Fibroblast of villous mesenchyme (primary cell): ENCODE measurements at places on chromosomes 2 and 18. TPM values are rescaled to one million over a fixed set of nuclear protein-coding genes. Genes with fewer than 3 reads are reported as not detected.

DNA sequence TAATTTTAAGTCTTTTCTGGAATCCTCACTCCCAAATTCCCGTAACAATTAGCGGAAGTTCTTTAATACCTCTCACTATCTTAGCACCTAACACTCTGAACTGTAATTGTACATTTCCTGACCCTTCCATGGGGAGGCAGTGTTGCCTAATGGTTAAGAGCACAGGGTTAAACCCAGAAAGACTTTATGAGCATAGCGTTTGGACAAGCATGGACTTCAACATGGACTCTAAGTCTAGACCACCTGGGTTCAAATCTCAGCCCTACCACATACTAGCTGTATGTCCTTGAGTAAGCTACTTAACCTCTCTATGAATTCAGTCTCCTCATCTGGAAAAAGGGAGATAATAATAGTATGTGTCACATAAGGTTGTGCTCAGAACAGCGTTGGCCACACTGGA lies 13.0 kb downstream of the ANTXR1 start:
- DNase-seq, result peak; percentile 71

- DNase-seq, result peak; percentile 92
These were observed 5.8 kb downstream of the PRLH start for GRCh38 chr2:237572021-237572741.

GRCh38 chr18:41666231-41666630 lies 288.8 kb upstream of the PIK3C3 start:
- DNase-seq, result no peak

DNA sequence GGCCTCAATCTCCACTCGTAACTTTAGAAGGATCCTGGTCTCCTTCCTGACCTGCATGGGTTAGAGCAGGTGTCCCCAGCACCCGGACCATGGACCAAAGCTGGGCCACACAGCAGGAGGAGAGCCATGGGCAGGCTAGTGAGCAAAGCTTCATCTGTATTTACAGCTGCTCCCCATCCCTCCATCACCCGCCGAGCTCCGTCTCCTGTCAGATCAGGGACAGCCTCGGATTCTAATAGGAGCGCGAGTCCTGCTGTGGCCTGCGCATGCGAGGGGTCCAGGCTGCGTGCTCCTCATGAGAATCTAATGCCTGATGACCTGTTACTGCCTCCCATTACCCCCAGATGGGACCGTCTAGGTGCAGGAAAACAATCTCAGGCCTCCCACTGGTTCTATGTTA lies 297.7 kb upstream of the SALL3 start:
- DNase-seq, result no peak

- no peak for DNase-seq
These were observed 223.2 kb upstream of the RAB6C start for GRCh38 chr2:129756276-129756675.

- no peak for DNase-seq
These were observed 33.1 kb upstream of the EN1 start for GRCh38 chr2:118880501-118880900.

- no peak for DNase-seq
These were observed 185.9 kb downstream of the CDH7 start for GRCh38 chr18:65936678-65937077.

DNA sequence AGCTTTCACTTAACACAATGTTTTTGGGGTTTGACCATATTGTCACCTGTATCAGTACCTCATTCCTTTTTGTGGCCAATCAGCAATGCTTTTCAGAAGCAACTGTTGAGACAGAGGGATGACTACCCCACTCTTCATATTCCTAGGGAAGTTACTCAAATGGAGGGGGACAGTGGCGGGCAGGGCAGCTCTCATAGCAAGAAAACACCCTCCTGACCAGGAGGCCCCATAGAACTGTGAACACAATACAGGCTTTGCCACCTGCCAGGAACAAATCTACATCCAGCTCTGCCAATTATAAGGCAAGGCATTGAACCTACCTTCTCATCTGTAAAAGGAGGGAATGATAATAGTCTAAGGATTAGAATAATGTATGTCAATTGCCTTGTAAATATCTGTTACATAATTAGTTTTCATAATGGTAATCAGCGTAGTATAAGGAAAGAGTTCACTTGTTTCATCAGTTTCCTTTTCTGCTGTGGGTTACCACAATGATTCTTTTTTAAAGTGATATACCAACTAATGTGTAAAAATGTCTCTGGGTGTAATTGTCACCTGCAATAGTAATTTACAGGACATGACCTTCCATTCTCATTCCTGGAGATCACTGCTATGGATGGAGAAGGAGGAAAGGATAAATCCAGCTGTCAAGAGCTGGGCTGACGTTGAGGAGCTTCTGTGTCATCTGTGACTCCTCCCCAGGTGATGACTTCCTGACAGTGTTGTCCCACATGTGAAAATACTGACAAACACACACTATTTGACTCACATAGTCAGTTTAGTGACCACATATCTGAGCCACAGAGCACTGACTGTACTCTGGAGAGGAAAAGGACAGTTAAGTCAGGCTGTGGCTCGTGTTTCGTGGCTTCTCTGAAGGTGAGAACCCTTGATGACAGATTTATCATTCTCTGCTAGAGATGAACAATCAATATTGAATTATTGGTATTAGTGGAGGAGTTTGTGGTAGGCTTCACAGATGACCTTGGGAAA lies 13.5 kb downstream of the ALPK2 start:
- no peak for DNase-seq

DNA sequence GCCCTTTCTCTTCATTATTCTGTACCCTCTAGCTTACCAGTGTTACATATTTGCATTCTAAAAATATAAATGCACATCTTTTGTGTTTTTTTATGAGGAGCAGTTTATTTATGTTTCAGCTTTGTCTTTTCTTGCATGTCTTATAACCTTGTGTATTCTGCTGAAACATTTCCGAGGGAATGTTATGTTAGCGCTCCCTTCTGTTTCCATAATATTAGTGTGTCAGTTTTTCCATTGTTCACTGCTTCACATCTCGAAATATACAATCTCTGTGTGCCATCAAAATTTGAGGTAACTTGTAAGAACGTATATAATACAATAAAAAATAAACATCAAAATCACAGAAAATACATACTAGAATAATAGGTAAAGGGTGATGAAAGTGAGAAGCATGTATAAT lies 153.3 kb downstream of the PKP4 start:
- no peak for DNase-seq

GRCh38 chr2:20953146-20953824 lies 90.6 kb downstream of the APOB start:
- no peak for DNase-seq

Gene RAMP1
- total RNA-seq, result 28.0 and 35.0 TPM in 2 replicates

Gene NEU4
- not detected in 2 replicates for total RNA-seq

Gene SPP2
- total RNA-seq, result not detected in 2 replicates
